ENCODE measurements at places on chromosomes 6 and 20. TPM values are rescaled to one million over a fixed set of nuclear protein-coding genes. Genes with fewer than 3 reads are reported as not detected.

SNAI1 gene
- total RNA-seq = 5.9 TPM

ZSCAN16 gene
- 0.84 TPM for total RNA-seq

GLP1R gene
- not detected for total RNA-seq

ERMARD gene
- total RNA-seq = 13.7 TPM

FUT9 gene
- total RNA-seq = not detected

FARS2 gene
- total RNA-seq = 13.9 TPM

PDYN gene
- not detected for total RNA-seq

TXLNB gene
- total RNA-seq = 0.07 TPM

DNA sequence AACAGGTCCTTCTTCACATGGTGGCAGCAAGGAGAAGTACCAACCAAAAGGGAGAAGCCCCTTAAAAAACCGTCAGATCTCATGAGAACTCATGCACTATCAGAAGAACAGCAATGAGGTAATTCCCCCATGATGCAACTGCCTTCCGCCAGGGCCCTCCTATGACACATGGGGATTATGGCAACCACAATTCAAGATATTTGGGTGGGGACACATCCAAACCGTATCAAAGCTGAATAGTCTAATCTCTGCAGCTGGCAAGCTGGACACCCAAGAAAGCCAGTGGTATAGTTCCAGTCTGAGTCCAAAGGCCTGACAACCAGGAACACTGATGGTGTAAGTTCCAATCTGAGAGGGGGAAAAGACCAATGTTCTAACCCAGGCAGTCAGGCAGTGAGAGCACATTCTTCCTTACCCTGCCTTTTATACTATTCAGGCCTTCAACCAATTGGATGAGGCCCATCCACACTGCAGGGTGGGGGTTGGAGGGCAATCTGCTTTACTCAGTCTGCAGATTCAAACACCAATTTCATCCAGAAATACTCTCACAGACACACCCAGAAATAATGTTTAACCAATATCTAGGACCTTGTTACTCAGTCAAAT, 17.9 kb upstream of the CNKSR3 start:
- no peak for DNase-seq
- no peak overlapping the region for H3K27ac ChIP-seq
- H3K4me3 ChIP-seq = no peak overlapping the region
- no peaks in the 10 kb centered on the region for H3K4me1 ChIP-seq

DNA sequence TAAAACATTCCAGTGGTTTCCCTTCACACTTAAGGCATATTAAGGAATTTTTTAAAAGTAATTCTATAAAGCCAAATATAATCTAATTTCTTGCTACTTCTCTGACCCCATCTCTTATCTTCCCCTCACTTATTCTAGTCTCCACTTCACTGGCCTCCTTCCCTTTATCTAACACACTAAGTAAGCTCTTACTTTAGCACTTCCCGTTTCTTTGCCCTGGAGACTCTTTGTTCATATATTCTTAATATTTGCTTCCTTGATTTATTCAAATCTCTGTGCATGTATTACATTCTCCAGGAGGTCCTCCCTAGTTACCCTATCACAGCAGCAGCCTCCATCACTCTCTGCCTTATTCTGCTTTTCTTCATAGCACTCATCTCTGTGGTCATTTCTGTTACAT, 20.3 kb downstream of the GTPBP2 start:
- peaks cover 48% of the 10 kb centered on the region for H3K4me1 ChIP-seq
- peaks cover 35% of the 10 kb centered on the region for H3K36me3 ChIP-seq
- DNase-seq = no peak
- no peak overlapping the region for H3K4me3 ChIP-seq
- H3K27ac ChIP-seq = peak overlapping the region; percentile 9
- H3K27me3 ChIP-seq = no peaks in the 10 kb centered on the region

GRCh38 chr6:100472674-100473073, 8.0 kb upstream of the SIM1 start:
- peaks cover 1% of the 10 kb centered on the region for H3K27me3 ChIP-seq
- H3K36me3 ChIP-seq = no peaks in the 10 kb centered on the region
- H3K27ac ChIP-seq = peak overlapping the region; percentile 49
- peaks cover 53% of the 10 kb centered on the region for H3K4me1 ChIP-seq

GRCh38 chr6:21420146-21420878, 173.2 kb upstream of the SOX4 start:
- peaks cover 1% of the 10 kb centered on the region for H3K27me3 ChIP-seq
- no peak overlapping the region for H3K4me3 ChIP-seq
- no peaks in the 10 kb centered on the region for H3K4me1 ChIP-seq
- H3K27ac ChIP-seq = no peak overlapping the region
- DNase-seq = no peak
- no peaks in the 10 kb centered on the region for H3K36me3 ChIP-seq

DNA sequence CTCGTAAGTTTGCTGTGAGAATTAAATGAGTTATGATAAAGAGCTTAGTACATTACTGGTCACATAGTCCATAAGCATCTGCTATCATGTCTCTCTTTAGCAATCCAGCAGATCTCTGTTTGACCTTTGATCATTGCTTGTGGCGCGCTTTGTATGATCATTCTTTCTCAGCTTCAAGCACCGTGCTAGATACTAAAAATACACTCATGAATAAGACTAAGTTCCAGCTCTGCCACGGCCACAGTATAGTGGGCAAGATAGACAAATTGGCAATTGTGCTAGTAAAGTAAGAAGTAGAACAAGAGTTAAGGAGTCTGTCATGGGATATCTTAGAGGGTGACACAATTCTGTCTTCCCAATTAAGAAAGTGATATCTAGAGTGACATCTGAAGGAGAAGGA, 75.2 kb upstream of the ADGRF1 start:
- no peak for DNase-seq
- H3K36me3 ChIP-seq = no peaks in the 10 kb centered on the region
- H3K27ac ChIP-seq = no peak overlapping the region

DNA sequence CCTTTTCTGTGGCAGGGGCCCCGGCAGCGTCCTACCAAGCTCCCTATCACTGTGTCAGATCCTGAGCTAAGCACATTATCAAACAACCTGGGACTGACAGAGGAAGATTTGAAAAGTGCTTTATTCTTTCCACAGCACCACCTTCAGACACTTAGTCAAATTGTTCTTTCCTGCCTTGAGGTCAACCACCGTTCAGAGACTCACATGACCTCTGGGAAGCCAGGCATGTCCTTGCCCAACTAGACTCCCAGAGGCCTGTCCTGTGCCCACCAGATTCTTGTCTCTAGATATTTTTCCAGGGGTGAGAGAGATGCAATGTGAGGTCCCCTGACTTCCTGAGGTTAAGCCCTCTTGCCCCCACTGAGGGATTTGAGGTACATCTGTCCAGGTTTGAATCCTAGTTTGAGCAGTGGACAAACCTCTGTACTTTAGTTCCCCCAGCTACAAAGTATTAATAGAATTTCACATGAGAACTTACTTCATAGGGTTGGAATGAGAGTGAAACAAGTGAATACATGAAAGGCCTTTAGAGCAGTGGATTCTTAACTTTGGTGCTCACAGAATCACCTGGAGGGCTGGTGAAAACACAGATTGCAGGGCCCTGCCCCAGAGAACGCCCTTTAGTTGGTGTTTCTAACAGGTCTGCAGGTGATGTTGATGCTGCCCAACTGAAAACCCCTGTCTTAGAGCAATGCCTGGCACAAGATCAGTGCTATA, 179.8 kb downstream of the CLIC5 start:
- peaks cover 5% of the 10 kb centered on the region for H3K4me1 ChIP-seq
- no peak for DNase-seq
- no peak overlapping the region for H3K4me3 ChIP-seq
- no peak overlapping the region for H3K27ac ChIP-seq
- peaks cover 32% of the 10 kb centered on the region for H3K27me3 ChIP-seq

- H3K27me3 ChIP-seq = peaks cover 3% of the 10 kb centered on the region
- no peak overlapping the region for H3K4me3 ChIP-seq
- no peaks in the 10 kb centered on the region for H3K4me1 ChIP-seq
- no peaks in the 10 kb centered on the region for H3K36me3 ChIP-seq
Observed at GRCh38 chr6:16078064-16078463, 50.8 kb upstream of the MYLIP start.

DNA sequence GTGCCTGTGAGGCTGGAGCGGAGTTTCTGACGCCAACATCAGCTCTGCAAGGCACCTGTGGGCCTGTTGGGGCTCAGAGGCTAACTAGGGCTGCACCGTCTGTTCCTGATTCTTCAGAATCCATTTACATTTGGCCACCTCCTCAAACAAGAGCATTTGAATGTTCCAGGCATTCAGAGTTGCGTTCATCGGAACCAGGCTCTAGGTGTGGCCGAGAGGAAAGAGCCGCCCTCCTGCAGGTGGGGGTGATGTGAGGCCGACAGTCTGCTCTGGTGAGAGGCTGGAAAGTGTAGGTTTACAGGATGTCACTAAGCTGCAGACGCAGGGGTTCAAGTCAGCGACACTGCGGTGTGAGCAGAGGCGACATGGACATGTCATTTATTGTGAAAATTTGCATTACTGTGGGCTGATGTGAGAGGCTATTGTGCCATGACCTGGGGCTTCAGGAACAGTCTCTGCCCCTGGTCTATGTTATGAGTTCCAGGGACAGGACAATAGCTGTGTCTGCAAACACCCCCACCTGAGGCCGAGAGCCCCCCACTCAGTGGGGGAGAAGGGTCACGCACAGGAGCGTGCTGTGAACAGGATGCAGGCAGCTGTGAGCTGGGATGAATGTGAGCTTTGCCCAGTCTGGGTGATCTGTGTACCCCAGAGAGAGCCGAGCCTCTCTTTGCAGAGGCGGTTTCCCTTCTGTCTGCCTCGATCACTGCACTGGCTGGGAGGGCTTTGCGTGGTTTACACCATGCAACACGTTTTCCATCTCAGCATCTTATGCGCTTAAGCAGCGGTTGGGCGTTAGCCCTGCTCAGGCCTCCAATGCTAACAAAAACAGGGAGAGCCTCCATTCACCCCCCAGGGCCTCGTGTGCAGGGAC, 21.1 kb downstream of the SLCO4A1 start:
- H3K36me3 ChIP-seq = no peaks in the 10 kb centered on the region
- peaks cover 19% of the 10 kb centered on the region for H3K4me1 ChIP-seq
- H3K27me3 ChIP-seq = no peaks in the 10 kb centered on the region
- DNase-seq = no peak
- H3K4me3 ChIP-seq = no peak overlapping the region

DNA sequence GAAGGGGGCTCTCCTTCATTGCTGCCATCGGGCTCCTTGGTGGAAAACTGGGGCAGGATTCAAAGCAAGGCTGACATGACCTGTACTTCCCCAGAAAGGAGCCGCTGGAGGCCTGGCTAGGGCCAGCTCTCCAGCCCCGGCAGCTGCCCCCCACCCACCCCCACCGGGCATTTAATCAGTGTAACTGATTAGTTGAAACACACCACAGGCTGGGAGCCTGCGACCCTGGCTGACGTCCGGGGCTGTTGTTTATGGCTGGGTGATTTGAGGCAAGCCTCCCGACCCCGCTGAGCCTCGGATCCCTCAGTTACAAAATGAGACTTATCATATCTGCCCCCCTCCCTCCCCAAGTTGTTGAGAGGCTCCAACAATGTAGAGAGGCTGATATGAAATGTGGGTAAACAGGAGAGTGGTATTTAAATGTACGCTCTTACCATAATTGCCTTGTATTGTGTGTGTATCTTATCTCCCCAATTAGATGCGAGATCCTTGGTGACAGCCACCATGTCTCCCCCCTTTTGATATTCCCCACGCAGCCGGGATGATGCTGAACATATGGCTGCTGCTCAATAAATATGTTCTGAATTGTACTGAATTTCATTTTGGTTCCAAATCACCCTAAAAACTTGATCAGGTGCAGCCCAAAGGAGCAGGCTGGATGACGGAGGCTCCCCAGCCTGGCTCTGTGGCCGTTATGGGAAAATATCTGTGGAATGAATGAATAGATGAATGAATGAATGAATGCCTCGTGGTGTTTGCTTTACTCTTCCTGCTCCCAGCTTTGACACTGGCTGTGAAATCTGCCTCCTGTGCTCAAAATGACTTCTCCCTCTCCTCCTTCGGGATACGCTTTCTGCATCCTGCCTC, 31.8 kb upstream of the APCDD1L start:
- peaks cover 4% of the 10 kb centered on the region for H3K27me3 ChIP-seq
- peaks cover 12% of the 10 kb centered on the region for H3K36me3 ChIP-seq

GRCh38 chr6:143227675-143228074, 167.0 kb downstream of the AIG1 start:
- peaks cover 13% of the 10 kb centered on the region for H3K4me1 ChIP-seq
- no peak overlapping the region for H3K4me3 ChIP-seq
- DNase-seq = no peak
- H3K27ac ChIP-seq = no peak overlapping the region
- H3K36me3 ChIP-seq = peaks cover 15% of the 10 kb centered on the region
- H3K27me3 ChIP-seq = no peaks in the 10 kb centered on the region

- DNase-seq = no peak
- peaks cover 36% of the 10 kb centered on the region for H3K27me3 ChIP-seq
- H3K27ac ChIP-seq = no peak overlapping the region
- no peak overlapping the region for H3K4me3 ChIP-seq
Observed at GRCh38 chr20:36424314-36424713, 117.0 kb upstream of the MYL9 start.

Measured in HFFc6 (cell line).